ENCODE measurements at places on chromosomes 7 and 10.

GRCh38 chr10:23338155-23338828 lies 6.3 kb downstream of the C10orf67 start:
- no peak for DNase-seq

DNA sequence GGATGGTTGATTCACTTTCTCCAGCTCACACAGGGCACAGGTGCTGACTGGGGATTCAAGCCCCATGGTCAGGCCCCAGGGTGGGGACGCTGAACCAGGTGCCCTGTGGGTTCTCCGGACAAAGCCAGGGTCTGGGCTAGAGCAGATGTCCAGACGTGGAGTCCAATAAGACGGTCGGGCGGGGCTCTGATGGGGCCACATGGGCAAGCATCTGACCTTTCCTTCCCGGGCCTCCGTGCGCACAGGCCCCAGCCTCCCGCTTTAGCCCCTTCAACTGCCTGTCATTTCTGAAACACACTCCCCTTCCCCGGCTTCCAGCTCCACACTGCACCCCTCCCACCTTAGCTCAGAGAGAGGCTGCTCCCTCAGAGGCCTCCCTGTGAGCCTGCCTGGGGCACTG lies 153.0 kb upstream of the PPP2R2D start:
- DNase-seq = no peak

DNA sequence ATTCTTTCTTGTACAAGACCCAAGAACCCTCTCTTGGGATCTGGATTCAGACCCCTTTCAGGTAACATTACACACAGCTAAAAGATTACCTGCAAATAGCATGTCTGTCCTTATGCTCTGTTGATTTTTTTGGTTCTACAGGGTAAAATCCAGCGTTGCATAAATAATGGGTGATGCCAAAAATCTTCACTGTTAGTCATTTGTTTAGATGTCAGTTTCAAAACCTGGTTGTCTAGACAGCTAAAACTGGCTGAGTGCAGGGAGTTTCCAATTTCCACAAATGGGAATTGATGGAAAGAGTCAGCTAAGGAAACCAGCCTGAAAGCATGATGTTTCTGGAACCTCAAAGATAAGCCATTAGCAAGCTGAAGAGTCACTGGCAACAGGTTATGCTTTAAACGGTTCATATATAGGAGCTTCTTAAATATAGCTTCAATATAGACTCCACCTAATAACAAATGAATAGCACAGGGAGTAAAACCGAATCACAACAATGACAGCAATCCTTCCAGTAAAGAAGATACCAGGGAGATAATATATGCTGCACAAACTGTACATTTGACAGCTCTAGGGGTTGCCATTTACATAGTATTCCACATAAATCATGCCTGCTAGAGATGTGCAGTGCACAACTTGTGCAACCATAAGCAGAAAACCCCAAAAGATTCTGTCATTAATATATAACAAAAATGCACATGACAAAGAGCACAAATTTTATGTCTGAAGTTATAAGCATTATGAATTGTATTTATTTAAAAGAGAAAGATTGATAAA lies 20.4 kb downstream of the CCDC71L start:
- DNase-seq = no peak

GRCh38 chr10:132986576-132986975 lies 44.2 kb upstream of the CFAP46 start:
- no peak for DNase-seq

- DNase-seq = no peak
Observed at GRCh38 chr10:71187600-71187999, 24.8 kb upstream of the UNC5B start.

- DNase-seq = no peak
Observed at GRCh38 chr7:83807774-83808173, 158.8 kb upstream of the SEMA3E start.

- DNase-seq = no peak
Observed at GRCh38 chr7:123319911-123320310, 120.1 kb upstream of the SLC13A1 start.

- DNase-seq = no peak
Observed at GRCh38 chr7:130367088-130367755, 13.1 kb upstream of the CPA1 start.

DNA sequence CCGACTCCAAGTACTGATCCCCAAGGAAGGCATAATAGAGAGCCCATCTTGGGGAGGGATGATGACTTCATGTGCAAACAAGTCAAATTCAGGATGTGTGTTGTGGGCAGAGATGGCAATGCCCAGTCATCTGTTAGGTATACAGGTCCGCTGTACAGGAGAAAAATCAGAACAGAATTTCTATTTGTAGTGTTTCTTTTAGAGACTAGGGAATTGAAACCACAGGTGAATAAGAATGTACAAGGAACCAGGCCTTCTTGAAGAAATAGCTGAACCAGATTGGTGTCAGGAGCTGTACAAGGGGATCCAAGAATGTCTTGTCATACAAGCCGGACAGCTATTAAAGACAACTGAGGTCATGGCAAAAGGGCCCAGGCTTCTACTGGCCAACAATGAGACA lies 147.9 kb downstream of the PFKFB3 start:
- no peak for DNase-seq

DNA sequence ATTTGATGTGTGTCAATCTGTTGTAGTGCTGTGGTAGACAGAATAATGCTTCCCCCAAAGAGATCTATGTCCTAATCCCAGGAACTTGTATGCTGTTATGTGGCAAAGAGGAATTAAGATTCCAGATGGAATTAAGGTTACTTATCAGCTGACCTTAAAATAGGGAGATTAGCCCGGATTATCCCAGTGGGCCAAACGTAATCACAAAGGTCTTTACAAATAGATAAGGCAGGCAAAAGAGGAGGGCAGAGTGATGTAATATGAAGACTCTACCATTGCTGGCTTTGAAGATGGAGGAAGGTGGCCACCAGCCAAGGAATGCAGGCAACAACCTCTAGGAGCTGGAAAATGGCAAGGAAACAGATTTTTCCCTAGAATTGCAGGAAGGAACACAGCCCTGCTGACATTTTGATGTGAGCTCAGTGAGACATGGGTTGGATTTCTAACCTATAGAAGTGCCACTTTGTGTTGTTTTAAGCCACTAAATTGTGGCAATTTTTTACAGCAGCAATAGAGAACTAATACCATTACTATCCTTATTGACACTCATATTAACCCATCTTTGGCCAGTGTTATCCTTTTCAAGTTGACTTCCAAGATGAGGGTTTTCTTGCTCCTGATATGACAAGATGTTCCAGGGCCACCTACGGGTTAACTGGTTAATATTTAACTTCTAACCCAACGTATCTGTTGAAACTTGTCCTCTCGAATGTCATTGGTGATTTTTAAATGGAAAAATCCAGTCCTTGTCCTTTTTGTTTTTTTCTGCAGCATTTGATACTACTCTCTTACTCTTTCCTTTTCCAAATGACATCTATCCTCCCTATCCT lies 29.3 kb downstream of the CYCS start:
- DNase-seq = no peak

DNA sequence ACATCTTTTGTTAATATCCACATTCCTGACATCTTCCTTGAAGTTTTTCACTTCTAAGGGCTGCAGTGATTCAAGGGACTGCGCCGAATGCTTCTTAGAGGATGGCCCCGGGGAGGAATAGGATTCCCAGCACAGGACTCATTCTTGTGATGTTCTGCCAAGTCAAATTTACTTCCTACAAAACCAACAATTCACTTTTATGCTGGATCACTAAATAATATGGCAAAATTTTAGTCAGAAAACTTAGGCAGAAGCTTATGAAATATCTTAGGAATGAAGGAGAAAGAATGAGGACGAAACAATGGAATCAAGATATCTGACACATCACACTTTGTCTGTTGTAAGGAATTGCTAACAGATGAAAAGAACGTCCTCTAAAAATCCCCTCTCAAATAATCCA lies 151.5 kb downstream of the JAZF1 start:
- no peak for DNase-seq

- DNase-seq = no peak
Observed at GRCh38 chr10:112957640-112958092, 7.6 kb downstream of the TCF7L2 start.

DNA sequence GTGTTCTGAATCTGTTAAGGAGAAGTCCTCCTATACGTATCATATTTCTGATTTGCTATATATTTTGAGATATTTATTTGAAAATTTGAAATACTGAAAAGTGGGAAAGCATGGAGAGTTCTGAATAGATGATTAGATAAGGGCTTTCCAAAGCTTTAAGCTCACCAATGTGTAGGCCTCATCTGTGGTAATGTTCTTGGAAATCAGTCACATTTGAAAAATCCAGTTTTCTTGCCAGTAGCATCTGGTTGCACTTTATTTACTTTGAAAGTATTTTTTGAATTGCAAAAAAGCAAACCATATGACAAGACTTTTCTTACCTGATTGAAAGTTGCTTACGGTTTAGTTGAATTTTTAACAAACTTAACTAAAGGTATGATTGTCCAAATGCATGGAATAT lies 21.7 kb downstream of the ADD3 start:
- DNase-seq = no peak

DNA sequence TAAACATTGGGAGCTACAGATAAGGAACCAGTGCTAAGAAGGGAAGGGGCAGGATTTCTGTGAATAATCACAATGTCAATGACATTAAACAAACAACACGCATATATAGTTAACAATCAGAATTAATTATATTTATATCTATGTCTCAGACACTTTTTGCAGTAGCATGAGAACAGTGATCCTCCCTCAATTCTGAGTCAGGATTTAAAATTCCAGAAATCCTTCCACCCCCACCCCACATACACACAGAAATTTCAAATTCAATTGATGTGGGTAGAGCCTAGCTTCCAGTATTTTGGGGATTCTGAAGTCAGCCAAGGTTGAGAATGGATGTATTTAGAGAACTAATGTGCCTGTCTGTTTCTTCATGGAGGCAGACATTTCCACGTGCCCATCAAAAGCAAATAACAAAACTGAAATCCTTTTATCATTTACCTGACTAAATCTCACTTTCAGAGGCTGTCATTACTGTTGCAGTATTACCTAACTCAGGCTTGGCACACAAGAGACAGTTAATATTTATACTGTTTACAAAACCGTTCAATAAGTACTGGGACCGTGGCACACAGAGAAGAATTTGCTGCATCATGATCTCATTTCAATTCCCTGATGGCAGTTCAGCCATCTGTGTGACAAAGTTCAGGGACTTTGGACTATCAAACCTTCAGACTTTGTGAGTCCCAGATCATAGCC lies 116.6 kb upstream of the PALS2 start:
- no peak for DNase-seq

- no peak for DNase-seq
Observed at GRCh38 chr10:126043389-126043788, 147.0 kb downstream of the FANK1 start.

DNA sequence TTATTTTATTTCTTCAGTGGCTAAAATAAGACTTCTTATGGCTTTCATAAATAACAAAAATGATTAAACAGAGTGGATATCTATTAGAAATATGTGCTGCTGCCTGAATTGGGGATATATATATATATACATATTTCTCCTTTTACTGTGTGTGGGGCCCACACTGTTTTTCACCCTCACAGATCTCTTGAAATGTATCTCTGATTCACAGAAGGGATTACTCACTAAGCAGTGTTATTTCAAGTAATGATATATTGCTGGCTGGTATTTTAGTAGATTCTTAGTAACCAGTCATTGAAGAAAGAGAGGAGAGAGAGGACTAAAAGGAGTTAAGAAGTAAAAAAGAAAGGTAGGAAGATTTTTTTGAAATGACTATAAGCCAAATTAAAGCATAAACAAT lies 308.6 kb upstream of the NRP1 start:
- no peak for DNase-seq

DNA sequence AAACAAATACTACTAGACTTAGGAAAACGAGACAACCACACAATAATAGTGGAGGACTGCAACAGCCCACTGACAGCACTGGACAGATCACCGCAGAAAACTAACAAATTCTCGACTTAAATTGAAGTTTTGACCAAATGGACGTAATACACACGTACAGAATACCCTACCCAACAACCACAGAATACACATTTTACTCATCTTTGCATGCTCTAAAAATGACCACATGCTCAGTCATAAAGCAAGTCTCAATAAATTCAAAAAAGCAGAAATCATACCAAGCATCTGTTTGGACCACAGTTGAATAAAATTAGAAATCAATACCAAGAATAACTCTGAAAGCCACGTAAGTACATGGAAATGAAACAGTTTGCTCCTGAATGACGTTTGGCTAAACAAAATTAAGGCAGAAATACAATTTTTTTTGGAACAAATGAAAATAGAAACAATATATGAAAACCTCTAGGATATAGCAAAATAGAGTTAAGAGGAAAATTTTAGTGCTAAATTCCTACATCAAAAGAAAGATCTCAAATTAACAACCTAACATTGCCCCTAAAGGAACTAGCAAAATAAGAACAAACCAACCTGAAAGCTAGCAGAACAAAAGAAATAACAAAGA lies 30.6 kb downstream of the MAPK8 start:
- no peak for DNase-seq

All from activated T-helper 1 cell treated with anti-CD3 and anti-CD28 coated beads, Interleukin-2, amount 50 U/mL, for 16 hours (primary cell).